ENCODE measurements at places on chromosomes 7 and 10.

GRCh38 chr7:122219253-122219865 lies 75.3 kb upstream of the AASS start:
- DNase-seq = peak; percentile 20

- no peak for DNase-seq
Observed at GRCh38 chr10:129861776-129862531, 102.1 kb downstream of the EBF3 start.

DNA sequence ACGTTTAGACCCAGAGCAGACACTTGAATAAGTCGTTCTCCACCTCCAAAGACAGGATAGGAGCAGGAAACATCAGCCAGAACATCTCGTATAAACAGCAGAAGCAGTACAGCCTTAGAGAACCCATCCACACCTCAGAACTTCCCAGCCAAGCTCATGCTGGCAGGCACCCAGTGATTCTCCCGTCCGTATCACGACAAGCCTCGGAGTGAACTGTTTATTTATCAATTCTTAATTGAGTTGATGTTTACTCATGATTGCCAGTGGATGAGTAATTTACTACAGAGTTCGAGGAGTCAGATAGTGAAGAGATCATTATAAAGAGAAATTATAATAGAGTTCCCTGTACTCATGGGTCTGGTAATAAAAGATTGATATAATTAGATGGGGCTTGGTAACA lies 811.5 kb downstream of the LRMDA start:
- DNase-seq = no peak

DNA sequence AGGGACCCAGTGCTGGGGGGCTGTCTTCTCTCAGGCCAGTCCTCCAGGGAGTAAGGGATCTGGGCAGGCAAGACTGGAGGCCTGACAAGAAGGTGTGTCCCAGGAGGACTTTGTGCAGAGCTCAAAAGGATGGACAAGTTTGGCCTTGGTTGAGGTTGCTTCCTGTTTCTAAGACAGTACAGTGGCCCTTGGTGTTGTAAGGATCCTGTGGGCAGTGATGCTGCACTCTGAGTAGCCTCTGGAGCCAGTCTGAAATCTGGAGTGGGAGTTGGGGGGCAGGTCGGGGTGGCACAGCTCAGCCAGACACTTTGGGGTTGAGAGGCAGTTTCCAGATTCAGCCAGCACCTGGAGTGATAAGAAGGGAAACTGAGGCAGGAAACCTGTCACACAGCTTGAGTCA lies 139.2 kb upstream of the ZMIZ1 start:
- DNase-seq = no peak

- DNase-seq = no peak
Observed at GRCh38 chr10:57925045-57925444, 342.6 kb downstream of the IPMK start.

GRCh38 chr7:90181485-90181884 lies 27.2 kb downstream of the STEAP1 start:
- no peak for DNase-seq

Measured in EH (cell line).